Thoracic aorta (tissue), 2 donors: ENCODE measurements at places on chromosomes 5 and 9.

- DNase-seq, result no peak
Observed at GRCh38 chr9:98652302-98652701, 56.4 kb downstream of the GABBR2 start.

DNA sequence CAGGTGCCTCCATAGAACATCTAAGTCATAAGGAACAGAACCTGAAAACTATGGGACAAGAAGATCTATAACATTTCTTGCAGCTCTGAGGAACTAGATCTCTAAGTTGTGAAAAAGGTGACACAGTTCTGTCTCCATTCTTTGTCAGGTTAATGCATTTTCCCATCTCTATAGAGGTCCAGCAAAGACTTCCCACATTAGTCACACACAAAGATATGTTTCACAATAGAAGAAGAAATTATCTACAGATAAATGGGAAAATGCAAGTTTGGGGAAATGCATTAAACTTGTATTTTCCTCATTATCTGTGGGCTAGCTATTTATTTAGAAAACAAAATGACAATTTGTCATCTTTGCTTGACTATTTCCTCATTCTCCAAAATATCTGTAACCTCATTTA lies 458.6 kb upstream of the PAPPA start:
- no peak for DNase-seq

DNA sequence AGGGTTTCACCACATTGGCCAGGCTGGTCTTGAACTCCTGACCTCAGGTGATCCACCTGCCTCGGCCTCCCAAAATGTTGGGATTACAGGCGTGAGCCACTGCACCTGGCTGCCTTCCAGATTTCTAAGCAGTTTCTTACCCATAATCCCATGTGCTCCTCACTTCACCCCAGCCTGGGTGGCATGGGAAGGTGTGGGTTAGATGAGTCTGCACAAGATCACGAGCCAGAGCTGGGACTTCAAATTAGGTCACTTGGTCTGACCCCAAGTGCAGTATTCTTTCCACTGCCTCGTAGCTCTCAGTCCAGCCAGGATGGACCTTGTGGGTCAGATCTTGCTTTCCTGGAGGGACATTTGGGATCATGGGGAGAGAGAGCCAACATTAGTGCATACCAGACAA lies 37.5 kb upstream of the STRBP start:
- no peak for DNase-seq

DNA sequence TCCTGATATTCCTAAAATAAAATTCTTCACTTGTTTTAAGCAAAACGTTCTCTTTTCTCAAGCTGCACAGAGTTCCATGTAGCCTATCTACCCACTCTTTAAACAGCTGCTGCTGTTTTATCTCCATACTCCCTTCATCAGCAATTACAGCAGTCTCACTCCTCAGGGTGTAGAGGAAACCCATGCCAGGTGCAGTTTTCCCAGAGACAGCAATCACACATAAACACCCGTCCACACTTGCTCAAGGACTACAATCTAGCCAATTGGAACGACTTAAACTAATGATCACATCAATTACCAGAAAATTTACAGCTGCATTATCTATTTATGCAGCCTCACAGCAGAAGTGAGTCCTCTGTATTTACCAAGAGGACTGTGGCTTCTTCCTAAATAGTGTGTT lies 141.7 kb downstream of the HTR1A start:
- DNase-seq, result no peak

DNA sequence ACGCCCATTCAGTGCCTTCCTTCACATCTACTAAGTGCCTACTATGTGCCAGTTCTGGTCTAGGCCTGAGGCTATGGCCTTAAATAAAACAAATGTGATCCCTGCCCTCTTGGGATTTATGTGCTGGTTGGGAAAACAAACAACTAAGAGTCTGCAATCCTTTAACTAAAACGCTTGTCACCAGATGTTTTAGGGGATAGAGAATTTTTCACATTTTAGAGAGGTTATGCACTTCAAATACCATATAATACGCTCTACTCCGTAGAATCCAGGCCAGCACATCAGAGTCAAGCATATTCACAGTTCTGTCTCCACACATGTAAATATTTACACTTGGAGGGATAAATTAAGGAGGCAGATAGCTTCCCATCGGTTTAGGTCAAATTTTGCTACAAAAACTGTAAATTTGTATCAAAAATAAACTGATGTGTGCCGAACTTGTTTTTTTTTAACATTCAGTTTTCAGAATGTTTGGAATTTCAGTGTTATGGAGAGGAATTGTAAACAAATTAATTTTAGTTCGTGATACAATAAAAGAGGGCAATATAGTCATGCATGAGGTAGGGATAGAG lies 22.0 kb upstream of the ADRA1B start:
- no peak for DNase-seq

DNA sequence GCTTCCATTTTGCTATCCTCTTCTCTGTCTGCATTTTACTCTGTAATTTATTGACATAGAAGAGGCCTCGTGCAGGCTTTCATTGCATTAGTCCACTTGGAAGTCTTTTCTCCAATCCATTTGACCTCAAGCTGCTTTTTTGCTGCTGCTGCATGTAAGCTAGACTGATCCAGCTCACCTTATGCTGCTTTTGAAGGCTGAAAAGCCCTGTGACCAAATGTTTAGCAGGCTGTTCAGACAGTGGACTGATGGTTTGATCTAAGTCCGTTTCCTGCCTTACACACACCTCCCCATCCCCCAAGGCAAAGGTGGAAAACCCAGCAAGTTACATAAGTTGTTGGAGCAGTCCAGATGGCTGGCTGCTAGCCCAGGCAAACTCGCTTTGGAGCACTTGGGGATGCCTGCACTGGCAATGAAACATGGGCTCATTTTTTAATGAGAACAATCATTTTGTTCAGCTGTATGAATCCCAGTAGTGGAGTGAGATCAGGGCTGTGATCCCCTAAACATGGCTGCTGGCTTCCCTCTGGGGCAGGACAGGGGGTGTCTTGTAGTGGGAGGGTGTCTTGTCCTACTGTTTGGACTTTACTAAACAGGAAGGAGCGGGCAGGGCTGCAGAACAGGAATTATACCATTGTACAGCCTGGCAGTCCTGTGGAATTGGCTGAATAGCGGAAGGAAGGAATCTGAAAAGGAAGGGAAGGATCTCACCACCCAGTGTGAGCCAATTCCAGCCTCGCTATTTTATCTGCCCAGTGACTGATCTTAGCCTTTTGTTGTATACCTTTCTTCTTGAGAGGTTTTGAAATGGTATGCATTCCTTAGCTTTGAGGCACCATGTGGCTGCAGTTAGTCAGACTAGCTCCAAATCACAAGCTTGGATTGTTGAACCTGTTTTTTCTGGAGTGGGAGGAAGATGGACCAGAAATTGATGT lies 212.0 kb downstream of the ARHGAP26 start:
- no peak for DNase-seq

DNA sequence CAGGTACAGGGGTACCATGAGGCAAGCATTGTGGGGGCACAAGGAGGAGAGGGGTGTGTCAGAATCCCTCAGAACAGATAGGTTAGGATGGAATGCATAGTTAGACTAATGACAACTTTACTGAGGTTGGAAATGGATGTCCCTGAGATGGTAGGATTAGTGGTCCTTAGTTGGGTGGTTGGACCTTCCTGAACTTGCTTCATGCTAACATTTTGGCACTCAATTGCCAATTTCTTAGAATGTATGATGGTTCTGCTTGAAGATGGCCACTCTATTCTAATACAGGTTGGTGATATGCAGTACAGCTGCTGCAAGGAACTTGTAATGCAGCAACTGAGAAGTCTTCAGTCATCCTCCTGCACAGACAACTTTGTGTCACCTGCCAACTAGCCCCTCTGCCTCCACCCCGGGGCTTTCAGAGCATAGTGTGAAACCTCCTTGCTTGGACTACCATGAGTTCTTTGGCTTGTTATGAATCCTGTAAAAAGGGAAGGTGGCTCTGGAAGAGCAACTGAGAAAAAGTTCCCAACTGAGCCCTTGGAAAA lies 5.4 kb downstream of the CCNI2 start:
- no peak for DNase-seq

DNA sequence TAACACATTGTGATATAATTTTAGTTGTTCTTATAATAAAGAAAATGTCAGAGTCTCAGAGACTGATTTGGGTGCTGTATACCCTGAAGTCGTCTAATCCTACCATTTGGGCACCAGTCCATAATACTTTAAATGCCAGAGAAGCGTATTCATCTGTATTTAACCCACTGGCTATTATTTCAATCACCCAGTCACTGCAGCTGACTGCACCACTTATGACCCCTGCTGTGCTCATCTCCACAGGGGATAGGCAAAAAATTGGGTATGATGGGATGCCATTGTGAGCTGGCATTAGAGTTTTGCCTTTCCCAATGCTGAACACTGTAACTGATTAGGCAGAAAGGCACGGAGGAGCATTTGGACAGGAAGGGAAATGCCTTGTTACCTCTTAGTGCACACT lies 599.7 kb downstream of the CAAP1 start:
- DNase-seq, result no peak

DNA sequence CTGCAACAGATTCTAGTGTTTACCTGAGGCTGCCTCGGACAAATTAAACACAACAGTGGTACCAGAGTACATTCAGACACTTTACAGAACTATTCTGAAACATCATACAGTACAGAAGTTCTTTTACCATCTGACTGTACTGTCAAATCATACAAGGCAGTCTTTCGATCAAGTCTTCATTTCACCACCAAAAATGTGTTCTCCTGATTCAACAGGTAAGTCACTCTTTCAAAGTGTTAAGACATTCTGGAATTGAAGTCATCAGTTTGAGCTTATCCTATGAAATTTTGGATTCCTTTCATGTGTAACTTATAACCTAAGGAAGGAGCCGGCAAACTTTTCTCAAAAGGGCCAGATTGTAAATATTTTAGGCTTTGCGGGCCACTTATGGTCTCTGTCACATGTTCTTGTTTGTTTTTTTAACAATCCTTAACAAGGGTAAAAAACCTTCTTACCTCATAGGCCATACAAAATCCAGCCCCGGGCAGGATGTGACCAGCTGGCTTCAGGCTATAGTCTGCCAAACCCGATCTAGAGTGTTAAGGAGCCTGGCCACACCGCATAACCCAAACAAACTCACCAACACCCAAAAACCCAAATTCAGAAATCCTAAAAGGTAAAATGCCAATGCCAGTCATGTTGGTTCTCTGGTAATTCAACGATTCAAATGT lies 151.6 kb downstream of the DENND1A start:
- DNase-seq, result no peak

- DNase-seq, result no peak
Observed at GRCh38 chr9:77911928-77912327, 119.7 kb downstream of the GNAQ start.

- no peak for DNase-seq
Observed at GRCh38 chr5:77869116-77869798, 93.1 kb upstream of the TBCA start.

- no peak for DNase-seq
Observed at GRCh38 chr5:157033071-157033583, 25.8 kb downstream of the HAVCR1 start.

DNA sequence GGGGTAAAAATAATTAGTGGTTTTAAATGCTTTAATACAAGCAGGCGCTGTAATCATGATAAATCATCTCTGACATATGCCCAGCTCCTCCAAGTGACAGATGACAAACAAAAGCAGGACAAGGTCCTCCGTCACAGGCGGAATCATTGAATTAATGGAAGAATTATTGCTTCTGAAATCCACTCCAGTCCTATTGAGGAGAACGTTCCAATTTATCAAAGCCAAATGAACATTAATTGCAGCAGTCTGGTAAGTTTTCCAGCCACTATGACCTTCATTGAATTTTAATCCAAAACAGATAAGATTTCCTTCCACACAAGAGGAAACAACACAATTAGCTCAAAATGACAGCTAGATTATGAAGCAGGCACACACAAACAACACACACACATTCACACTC lies 136.8 kb downstream of the ASTN2 start:
- DNase-seq, result no peak

DNA sequence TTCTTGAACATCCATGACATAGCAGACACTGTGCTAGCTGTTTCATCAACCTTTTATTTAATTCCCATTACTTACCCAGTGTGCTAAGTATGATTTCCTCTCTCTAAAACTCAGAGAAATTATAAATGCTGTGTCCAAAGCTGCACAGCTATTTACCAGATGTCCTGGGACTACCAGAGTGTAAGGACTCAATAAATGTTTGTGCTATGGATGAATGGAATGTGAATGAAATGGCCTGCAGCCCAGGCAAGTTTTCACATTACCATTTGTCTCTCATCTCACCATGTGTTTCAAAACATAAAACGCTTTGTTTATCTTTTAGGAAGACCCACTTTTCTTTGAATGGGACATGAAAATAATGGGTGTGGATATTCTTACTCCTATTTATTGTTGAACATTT lies 96.2 kb downstream of the ARHGEF28 start:
- DNase-seq, result no peak

GRCh38 chr9:87093777-87094176 lies 146.5 kb upstream of the GAS1 start:
- no peak for DNase-seq

- DNase-seq, result no peak
Observed at GRCh38 chr9:136511670-136512592, 29.1 kb upstream of the SEC16A start.

DNA sequence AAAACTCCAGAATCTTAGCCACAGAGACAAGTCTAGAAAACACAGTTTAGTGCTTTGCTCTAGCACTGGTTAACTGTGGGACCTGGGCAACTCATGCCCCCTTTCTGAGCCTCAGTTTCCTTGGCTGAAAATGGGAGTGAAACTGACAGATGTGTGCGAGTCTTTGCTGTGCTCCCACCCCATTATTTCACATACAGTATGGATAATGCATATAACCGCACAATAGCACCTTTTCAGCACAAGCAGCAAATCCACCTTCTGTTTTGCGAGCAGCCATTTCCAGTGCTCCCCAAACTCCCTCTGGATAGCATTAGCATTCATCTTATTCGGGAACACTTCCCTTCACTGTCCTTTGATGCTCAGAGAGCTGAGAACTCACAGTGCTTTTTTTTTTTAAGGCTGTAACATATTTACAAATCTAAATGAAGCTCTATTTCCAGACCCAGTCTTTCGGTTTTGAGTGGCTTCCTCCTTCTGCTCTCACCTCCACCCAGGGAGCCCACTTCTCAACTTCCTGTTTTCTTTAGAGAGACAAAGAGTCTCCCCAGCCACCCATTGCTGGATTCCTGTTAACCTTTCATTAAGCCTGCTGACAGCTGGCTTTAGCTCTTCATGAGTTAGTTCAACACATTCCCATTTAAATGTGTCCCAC lies 49.2 kb downstream of the TIMD4 start:
- no peak for DNase-seq

GRCh38 chr9:107760469-107761242 lies 271.1 kb upstream of the KLF4 start:
- no peak for DNase-seq

- no peak for DNase-seq
Observed at GRCh38 chr5:137580030-137580429, 80.9 kb upstream of the SPOCK1 start.

GRCh38 chr9:71662082-71662481 lies 106.2 kb downstream of the CEMIP2 start:
- no peak for DNase-seq

GRCh38 chr9:27329291-27329690 lies 32.3 kb upstream of the EQTN start:
- DNase-seq, result no peak

GRCh38 chr5:13359344-13359743 lies 585.1 kb downstream of the DNAH5 start:
- no peak for DNase-seq

- no peak for DNase-seq
Observed at GRCh38 chr5:45677524-45677923, 18.7 kb downstream of the HCN1 start.

GRCh38 chr5:169808118-169808581 lies 171.1 kb downstream of the DOCK2 start:
- DNase-seq, result no peak

- no peak for DNase-seq
Observed at GRCh38 chr5:31100047-31100575, 93.4 kb upstream of the CDH6 start.
